ENCODE measurements at places on chromosomes 5 and 9. TPM values are rescaled to one million over a fixed set of nuclear protein-coding genes. Genes with fewer than 3 reads are reported as not detected.

DNA sequence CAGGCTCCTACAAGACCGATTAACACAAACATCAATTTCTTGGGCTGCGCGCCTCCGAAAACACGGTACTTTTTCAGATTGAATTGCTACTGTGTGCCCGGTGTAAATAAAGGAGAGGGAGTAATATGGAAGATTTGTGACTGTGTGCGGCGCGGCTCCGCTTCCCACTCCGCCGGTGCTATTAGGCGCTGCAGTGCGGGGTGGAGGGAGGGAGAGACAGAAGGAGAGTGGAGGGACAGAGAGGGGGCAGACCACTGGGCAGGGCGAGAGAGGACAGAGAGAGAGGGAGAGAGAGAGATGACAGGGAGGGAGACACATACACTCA lies 24.7 kb upstream of the RNU6ATAC start:
- no peak for DNase-seq

DNA sequence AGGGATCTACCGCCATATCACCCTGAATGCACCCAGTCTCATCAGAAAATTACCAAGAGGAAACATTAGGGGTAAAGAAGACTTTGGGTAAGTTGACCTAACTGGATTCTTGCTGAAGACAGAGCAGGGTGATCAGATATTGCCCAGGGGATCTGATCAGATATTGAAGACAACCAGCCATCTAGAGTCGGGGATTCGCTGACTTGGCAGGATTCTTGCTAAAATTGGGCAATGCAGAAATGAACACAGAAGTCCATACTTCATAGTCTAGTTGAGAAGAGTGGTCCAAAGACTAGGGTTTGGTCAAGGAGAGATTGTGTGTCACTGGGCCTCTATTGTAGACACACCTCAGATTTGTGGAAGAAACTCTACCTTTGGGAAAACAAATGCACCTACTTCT lies 107.2 kb downstream of the SV2C start:
- DNase-seq = no peak

GRCh38 chr9:2159521-2160454 lies 144.6 kb downstream of the SMARCA2 start:
- peak; percentile 50 for DNase-seq

- no peak for DNase-seq
Observed at GRCh38 chr5:142664636-142665035, 21.3 kb downstream of the FGF1 start.

DNA sequence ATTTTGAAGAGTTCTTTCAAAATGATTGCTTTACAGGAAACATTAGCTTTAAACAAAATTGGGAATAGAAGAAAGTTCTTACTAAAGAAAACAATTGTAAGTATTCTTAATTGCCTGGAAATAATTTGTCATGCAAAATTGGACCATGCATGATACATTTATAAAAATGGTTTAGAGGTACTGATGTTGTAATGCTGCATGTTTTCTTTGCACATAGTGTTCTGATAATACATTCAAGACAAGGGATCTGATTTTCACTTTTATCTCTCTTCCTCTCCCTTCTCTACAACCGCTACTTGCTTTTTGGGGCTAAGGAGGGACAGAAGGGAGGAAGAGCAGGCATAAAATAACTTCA lies 211.6 kb upstream of the MPDZ start:
- DNase-seq = no peak

GRCh38 chr5:79845448-79846197 lies 145.4 kb downstream of the MTX3 start:
- peak; percentile 57 for DNase-seq

DNA sequence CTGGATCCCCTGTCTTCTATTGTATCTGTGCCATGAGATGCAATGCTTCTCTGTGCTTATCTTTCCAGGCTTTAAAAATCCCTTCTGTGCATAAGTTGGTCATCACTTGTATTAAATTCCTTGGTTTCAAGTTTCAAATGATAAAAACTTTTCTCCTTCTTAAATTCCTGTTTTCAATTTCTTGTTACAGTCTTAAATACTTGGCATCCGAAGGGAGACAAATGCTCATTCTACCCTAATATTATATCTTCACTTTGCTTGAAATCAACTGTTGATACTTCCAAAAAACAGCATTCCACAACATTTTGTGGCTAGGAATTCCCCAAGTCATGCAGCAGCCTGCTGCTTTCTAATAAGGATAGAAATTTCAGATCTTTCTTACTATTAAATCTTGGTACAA lies 413.2 kb upstream of the ACTBL2 start:
- DNase-seq = no peak

DNA sequence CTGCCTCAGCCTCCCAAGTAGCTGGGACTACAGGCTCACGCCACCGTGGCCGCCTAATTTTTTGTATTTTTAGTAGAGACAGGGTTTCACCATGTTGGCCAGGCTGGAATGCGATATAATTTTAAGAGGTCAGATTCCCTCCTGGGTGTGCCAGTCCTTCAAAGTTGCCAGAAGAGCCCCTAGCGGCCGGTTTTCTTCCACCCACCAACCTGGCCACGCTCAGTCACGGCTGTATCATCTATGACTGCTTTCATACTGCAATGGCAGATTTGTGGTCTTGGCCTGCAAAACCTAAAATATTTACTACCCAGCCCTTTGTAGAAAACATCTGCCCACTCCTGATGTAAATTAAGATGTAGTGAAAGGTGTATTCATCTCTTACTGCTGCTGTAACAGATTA lies 117.5 kb upstream of the BASP1 start:
- DNase-seq = no peak

- DNase-seq = no peak
Observed at GRCh38 chr5:165258197-165258771, 1752.9 kb downstream of the MAT2B start.

DNA sequence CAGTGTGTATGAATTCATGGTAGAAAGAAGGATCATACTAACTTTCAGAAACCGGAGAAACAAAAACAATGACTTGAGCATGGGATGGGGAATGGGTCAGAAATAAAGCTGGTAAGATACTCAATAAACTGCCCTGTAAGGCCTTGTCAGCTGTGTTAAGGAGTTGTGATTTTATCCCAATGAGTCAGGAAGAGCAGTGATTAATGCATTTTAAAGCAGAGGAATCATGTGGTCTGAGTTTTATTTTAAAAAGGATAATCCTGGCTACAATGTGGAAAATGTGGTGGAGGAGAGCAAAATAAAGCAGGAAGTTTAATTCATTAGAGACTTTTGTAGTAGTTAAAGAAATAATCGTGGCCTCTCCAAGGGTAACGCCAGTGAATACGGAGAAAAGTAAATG lies 28.7 kb downstream of the DHX29 start:
- DNase-seq = no peak

GRCh38 chr5:73706963-73707362 lies 81.0 kb downstream of the ARHGEF28 start:
- DNase-seq = no peak

GRCh38 chr9:19186232-19186631 lies 44.3 kb upstream of the DENND4C start:
- DNase-seq = no peak

DNA sequence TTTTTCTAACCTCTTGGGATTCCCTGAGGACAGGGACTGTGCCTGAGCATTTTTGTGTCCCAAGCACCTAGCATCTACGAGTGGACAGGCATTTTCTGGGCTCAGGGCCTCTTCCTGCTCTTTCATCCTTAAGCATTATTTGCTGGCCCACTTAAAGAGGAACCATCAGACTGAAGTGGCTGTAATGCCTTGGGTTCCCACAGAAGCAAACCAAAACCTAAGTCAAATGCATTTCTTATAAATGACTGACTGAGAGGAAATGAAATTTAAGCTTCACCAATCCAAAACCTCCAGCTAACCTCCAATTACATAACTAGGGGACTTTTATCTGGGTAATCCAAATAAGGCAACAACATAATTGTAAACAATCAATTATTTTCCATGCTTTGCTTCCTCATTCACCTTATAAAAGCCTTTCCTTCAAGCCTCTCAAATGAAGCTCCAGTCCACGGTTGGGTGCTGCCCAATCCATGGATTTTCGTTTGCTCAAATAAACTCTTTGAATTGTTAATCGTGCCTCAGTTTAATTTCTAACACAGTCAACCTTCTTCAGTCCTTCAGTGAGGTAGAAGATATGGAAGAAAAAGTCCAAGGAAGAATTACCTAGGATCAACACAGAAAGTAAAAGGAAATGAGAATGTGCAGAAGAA lies 25.3 kb upstream of the SLC31A2 start:
- DNase-seq = no peak

DNA sequence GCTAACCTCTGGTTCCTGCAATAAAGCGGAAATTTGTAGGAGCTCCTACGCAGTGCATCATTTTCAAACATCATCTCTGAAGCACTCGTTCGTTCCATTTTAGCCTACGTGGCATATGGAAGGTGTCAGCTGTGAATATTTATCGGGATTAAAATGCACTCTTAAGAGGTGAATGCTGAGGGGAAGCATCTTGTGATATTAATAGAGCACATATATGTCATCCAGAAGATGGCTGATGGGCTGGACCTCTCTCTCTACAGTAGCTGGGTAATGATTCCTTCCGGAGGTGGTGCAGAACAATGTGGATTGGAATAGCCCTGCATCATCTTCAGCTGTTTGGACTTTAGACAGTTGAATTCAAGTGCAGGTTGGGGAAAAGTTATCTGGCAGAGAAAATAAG lies 478.7 kb downstream of the DMAC1 start:
- DNase-seq = no peak

GRCh38 chr9:90724112-90724511 lies 77.5 kb upstream of the SYK start:
- peak; percentile 30 for DNase-seq

DNA sequence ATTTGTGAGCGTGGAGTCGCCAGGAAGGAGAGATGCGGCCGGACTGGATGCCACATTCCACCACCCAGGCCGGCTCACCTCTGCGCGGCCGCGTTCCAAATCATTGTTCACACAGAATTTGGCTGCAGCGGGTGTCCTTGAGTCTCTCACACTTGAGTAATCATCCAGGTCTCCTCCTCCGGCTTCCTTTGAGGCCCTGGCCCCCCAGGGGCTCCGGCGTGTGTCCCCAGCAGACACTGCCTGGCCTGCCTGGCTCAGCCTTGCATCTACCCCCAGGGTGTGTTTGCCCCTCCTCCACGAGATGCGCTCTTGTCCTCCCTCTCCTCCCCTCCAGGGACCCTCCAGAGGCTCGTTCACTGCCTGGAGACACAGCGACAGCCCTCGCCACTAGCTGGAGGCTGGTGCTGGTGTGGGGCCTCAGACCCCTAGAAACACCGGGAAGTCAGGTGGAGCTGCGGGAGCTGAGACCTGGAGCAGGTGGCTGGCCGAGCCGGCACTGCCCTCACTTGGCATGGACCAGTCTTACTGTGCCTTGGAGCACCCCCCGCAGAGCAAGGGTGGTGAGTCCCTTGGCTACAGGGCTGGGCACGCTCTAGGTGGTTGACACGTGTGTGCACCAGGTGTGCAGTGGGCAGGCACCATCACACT lies 7.0 kb upstream of the SLC9A3 start:
- no peak for DNase-seq

- no peak for DNase-seq
Observed at GRCh38 chr5:168368854-168369253, 77.4 kb downstream of the WWC1 start.

- DNase-seq = no peak
Observed at GRCh38 chr5:42645138-42645537, 111.5 kb upstream of the CCDC152 start.

GRCh38 chr5:172044631-172045314 lies 38.3 kb upstream of the FBXW11 start:
- no peak for DNase-seq

DNA sequence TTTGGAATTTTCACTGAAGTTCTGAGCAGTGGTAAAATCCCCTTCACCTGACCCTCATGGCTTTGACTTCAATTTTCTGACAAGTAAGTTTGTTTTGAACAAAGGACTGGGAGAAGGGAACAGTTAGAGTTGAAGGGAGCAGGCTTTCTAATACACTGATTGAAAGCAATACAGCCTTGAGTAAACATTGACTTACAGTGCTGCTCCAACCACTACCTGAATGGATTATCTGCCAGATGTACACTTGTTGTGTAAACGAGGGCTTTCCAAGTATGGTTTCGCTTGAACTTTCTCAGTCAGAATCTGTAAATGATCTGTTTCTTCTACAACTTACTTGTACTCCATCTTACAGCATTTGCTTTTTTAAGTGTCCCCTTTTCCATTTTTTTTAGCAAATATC lies 1414.9 kb upstream of the NUDT12 start:
- DNase-seq = no peak

DNA sequence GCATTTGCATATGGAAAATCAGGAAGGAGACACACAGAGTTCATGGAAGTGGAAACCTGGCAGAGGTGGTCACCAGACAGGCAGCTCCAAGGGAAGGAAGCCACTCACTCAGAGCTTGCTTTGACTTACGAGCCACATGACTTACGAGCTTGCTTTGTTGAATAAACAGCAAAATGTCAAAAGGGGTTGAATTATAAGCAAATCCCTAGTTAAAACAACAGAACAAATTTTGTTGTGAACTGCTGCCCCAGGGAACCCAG lies 164.3 kb downstream of the SYK start:
- no peak for DNase-seq

- DNase-seq = no peak
Observed at GRCh38 chr5:149745943-149746324, 15.8 kb downstream of the PPARGC1B start.

The SLC6A19 gene
- polyA plus RNA-seq = not detected

The TLN1 gene
- 100 TPM for polyA plus RNA-seq

The ESM1 gene
- 7.0 TPM for polyA plus RNA-seq

The GFRA3 gene
- not detected for polyA plus RNA-seq

The HK3 gene
- polyA plus RNA-seq = not detected

The NMUR2 gene
- polyA plus RNA-seq = not detected

The TNPO1 gene
- polyA plus RNA-seq = 22.3 TPM

The DMRT3 gene
- not detected for polyA plus RNA-seq

The PTGER4 gene
- 1.4 TPM for polyA plus RNA-seq

Measured in foreskin keratinocyte (primary cell).